Dorsolateral prefrontal cortex (tissue), 122 donors: ENCODE measurements at places on chromosomes 4 and X.

- DNase-seq = no peak
Measured at GRCh38 chrX:92230628-92231027, 451.5 kb downstream of the PCDH11X start.

DNA sequence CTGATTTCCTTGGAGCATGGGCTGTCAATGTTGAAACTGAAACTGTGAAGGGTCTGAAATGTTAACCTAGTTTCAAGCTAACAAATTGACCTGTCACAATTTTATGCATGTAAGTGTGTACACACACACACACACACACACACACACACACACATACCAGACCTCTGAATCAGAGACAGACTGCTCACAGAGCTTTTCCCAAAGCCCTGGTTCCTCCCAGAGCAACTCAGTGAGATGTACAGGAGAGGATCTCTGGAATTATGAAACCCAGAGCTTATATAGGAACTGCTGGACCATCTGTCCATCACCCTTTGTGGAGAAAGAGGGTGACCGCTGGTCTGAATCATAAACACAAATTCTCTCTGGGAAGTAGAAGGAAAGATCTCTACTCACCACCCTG lies 228.1 kb upstream of the PRPS2 start:
- no peak for DNase-seq

- DNase-seq = no peak
Measured at GRCh38 chrX:42384956-42385355, 393.0 kb downstream of the PPP1R2C start.

- DNase-seq = no peak
Measured at GRCh38 chr4:83259586-83259985, 25.0 kb downstream of the COQ2 start.

GRCh38 chr4:140091305-140091704 lies 62.7 kb downstream of the MAML3 start:
- DNase-seq = no peak

- no peak for DNase-seq
Measured at GRCh38 chrX:15680401-15680800, 15.8 kb upstream of the CLTRN start.

GRCh38 chrX:110183314-110183713 lies 134.6 kb downstream of the AMMECR1 start:
- no peak for DNase-seq

- DNase-seq = no peak
Measured at GRCh38 chr4:183240581-183241321, 79.3 kb downstream of the CLDN22 start.

DNA sequence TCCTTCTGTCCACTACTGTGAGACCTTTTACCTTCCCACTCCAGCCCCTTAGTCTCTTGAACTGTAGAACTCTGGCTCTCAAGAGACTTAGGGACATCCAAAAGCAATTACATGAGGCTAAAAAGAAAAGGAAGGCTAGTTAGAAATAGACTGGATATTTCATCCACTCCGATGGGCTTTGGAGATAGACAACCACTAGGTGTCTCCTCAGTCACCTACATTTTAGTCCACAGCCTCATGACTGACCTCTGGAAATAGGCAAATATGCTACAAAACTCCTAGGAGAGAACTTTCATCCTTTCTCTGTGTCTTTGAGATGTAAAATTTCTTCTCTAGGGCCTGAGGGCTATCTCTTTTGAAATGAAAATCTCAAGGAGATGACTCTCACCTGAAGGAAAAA lies 45.1 kb upstream of the LAMP2 start:
- no peak for DNase-seq

DNA sequence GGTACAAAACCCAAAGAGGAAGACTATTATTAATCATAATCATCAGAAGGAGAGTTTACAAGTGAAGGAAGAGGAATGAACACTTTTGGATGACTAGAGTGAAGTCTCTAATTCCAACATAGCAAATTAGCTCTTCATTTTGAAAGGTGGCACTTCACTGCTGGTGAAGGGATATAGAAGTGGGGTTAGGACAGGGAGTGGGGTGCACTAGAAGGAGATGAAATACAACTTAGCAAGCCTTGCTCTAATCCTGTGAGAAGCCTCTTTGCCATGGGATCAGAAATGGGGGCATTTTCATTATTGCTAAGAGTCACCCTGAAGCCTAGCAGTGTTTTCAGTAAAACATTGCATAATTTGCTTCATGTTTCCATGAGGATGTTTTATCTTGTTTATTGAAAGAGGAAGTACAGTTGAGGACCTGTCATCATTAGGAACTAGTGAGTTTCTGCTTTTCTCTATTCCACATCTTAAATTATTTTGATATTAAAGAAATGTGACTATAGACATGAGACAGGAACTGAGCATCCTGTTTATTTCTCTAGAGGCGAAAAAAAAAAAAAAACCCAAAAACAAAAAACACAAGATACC lies 9.3 kb upstream of the GRPR start:
- DNase-seq = no peak

GRCh38 chr4:148054275-148054674 lies 322.4 kb downstream of the ARHGAP10 start:
- no peak for DNase-seq

- DNase-seq = no peak
Measured at GRCh38 chr4:70515367-70516250, 2.8 kb upstream of the AMTN start.
